ENCODE measurements at places on chromosomes 6 and 20. TPM values are rescaled to one million over a fixed set of nuclear protein-coding genes. Genes with fewer than 3 reads are reported as not detected.

HAO1 gene
- not detected for total RNA-seq

IFNGR1 gene
- 85.2 TPM for total RNA-seq

L3MBTL1 gene
- 2.2 TPM for total RNA-seq

FANCE gene
- total RNA-seq: 7.1 TPM

CCDC170 gene
- 0.09 TPM for total RNA-seq

TRIM15 gene
- total RNA-seq: not detected

CLVS2 gene
- total RNA-seq: under 0.01 TPM

NOX3 gene
- not detected for total RNA-seq
